BJ (cell line): ENCODE measurements at places on chromosomes 11 and 22.

DNA sequence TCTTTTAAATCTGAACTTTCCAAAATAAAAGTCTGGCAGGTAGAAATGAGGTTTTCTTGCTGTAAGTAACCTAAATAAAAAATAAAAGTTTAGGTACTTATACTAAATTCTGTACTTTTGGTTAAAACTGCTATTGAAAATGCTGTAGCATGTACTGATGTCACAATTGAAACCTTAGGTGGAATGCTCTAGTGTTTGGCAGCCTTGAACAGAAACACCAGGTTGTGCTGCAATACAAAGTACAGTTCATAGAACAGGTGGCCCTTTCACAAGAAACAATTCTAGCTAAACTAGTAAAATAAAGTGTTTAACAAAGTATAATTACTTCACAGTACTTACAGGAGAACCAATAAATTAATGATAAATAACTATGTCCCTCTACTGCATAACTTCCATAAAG lies 25.1 kb downstream of the NPAT start:
- no peak for DNase-seq

GRCh38 chr11:78893996-78894395 lies 319.3 kb upstream of the NARS2 start:
- DNase-seq: no peak

GRCh38 chr22:50476868-50477267 lies 2.0 kb upstream of the SBF1 start:
- DNase-seq: no peak

- no peak for DNase-seq
These were observed 100.8 kb downstream of the TRAF6 start for GRCh38 chr11:36409152-36409816.

DNA sequence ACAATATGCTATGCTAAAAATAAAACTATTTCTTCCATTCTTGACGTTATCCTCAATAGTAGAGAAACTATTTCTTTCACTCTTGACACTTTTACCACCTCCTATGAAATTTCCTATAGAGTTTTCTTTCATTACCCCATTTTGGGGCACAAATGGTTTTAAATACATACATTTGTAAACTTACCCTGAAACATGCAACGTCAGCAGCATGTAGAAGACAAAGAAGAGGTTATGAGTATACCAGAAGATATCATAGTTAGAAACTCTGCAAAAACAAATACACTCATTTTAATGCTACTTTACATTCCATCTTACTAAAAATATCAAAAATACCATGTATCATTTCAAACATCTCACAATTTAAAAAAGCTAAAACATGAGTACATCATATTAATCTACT lies 69.5 kb downstream of the NOX4 start:
- no peak for DNase-seq
